Activated CD4-positive, alpha-beta T cell treated with anti-CD3 and anti-CD28 coated beads for 36 hours (primary cell): ENCODE measurements at places on chromosomes 2 and 18.
A peak's percentile ranks its signal among the peaks of the same experiment; 100 is the strongest.

- peak; percentile 79 for DNase-seq
Observed at GRCh38 chr2:86225581-86225980, 26.3 kb downstream of the MRPL35 start.

DNA sequence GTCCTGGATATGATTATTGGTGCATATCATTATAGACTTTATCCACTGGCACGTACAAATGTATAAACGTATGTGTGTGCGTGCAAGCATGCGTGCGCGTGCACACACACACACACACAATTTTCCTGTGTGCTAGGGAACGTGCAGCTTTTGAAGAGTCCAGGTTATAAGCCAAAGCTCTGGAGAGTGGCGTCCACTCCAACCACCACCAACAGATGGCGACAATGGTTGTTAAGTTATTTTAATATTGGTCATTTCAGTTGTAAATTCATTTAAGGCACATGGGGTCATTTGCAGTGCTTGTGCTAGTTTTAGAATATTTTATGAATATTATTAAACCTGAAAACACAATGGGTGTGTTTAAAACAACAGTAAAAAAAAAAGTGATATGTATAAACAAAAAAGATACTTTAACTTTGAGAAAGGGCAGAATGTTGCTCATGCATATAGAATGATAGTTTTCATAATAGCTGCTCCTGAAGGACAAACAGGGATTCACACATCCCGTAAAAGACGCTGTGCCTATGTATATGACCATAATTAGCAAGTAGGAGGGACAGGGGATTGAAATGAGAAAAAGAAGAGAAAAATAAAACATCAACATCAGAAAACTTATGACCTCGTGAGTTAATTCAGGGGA lies 124.2 kb upstream of the ITGB6 start:
- DNase-seq, result peak; percentile 71

DNA sequence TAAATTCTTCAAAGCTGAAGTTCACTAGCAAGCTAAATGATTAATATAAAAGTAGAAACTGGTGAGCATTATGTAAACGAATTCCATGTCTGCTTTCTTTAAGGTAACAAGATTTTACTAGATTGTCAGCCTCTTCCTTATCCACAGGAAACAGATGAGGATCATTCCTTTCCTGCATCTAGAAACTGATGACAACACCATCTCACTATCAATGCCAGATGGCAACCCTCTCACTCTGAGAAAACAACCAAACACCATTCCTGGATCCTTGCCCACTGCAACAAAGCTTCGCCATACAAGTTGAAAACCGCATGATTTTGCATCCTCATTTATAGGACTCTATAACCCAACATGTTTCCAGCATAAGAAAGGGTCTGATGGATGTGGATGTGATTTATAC lies 122.9 kb downstream of the ZNF521 start:
- no peak for DNase-seq

DNA sequence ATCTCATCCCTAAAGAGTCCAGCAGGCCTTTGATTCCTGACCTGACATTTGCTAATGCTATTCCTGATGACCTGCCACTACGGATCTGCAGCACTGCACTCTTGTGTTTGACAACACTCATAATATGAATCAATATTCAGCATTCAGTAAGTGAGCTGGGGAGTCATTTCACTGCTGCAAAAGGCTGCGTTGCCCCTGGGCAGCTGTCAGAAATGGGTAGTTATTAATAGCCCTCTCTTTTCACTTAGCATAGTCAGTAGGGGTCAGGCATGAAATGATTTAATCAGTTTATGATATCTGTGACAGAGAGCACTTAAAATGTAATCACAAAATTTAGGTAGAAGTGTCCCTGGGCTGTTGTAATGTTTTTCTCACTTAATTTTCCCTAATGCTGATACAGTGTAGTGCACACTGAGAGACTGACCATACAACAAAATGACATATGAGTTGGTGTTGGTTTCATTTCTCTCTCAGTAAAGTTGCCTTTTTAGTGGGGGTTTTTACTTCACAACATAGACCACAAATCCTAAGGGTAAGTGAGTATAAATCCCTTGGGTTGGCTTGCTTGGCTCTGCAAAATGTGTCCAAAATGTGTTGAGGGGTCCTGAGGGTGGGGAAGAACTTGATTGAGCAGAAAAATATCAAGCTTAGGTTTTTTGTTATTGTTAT lies 184.8 kb downstream of the CAMKMT start:
- DNase-seq, result no peak

DNA sequence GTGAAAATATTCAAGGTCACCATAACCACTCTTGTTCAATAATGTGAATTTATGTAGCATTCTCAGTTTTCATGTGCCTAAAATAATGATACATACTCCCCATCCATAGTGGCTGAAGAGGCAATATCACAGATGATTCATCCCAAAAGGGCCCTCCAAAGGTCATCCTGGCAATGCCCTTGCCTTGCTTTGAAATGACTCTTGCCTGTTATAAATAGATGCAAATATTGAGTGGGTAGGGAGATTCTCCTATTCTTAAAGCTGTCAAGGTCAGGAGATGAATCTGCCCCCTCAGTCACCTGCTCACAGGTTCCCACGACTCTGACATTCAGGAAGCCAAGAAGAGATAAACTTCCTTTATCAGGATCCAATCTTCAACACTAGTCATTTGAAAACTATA lies 490.5 kb downstream of the TNS1 start:
- DNase-seq, result no peak

GRCh38 chr2:60819155-60819862 lies 62.1 kb upstream of the REL start:
- peak; percentile 92 for DNase-seq

- no peak for DNase-seq
Observed at GRCh38 chr2:102181919-102182635, 4.7 kb upstream of the IL1RL2 start.

DNA sequence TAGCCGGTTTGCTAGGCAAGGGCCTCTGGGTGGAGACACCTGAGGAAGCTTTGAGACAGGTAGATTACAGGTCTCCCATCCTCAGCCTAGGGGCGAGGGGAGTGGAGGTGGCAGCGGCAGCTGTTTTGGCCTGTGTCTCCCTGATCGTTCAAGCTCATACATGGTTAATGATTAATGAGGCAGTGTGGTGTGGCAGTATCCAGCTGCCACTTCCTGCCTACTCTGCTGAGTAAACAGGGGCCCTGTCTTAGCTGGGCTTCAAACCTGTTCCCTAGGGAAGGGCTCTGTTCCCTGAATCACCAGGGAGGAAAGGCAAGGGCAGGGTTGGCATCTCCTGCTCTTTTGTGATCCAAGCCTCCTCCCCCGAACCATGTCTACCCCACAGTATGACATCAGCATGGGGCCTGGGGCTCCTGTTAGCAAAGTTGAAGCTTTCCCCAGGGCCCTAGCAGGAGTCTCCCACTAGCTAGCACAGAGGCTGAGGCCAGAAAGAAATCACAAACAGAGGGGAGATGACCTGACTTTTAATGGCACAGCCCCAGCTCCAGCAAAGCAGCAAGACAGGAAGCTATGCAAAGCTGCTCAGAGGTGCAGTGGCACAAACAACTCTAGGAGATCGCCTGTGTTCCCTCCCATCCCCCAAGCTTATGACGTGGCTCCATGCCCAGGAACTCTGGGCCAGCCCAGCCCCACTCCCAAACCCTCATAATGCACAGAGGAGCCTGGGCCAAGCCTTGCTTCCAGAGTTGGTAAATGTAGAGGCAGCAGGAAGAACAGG lies 3.7 kb upstream of the TUBA4B start:
- peak; percentile 63 for DNase-seq

DNA sequence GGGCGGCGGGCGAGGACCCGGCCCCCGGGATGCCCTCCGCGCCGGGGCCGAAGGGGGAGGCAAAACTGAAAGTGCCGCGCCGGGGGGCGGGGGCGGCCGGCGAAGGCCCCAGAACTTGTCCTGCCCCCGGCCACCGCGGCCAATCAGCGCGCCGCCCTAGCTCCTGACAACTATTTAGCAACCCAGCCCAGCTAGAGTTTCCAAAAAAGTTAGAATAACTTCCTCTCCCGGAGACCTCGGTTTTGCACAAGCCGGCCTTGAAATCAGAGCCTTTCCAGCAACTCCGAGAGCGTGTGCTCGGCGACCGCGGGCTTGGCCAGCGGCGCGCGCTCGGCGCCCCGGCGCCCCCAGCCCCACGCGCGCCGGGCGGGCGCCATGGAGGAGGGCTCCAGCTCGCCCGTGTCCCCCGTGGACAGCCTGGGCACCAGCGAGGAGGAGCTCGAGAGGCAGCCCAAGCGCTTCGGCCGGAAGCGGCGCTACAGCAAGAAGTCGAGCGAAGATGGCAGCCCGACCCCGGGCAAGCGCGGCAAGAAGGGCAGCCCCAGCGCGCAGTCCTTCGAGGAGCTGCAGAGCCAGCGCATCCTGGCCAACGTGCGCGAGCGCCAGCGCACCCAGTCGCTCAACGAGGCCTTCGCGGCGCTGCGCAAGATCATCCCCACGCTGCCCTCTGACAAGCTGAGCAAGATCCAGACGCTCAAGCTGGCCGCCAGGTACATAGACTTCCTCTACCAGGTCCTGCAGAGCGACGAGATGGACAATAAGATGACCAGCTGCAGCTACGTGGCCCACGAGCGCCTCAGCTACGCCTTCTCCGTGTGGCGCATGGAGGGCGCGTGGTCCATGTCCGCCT lies at the start of gene TWIST2:
Gene TWIST2, plus strand, starts transcription at position 245 of the 850 bp plus-strand sequence. Its CDS starts 131 bp downstream, at position 376.
- DNase-seq, result no peak

DNA sequence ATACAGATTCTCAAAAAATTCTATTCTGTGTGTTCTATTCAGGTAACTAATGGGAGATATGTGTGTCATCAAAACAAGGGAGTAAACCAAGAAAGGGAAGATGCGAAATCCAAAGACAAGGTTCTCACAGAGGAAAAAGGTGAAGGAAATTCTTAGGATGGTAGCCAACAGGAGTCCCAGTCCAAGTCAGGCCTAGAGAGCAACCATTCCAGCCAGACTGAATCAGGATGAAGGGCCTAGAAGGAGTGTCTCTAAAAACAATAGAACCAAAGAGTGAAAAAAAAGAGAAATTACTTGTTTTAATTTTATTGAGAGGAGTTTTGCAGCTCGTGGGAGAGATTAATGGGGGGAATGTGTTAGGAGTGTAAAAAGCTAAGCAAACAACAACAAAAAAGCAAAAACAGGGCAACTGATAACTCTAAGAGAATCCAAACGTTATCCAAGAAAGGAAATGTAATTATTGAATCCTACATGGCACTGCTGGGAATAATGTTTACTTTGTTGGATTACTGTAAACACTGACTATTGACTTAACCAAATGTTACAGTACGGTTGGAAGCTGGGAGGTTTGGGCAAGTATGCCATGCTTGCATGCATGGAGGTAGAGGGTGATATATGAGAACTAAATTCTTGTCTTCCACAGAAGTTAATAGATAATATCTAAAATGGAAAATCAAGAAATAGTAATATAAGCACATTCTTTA lies 12.3 kb downstream of the MAP3K20 start:
- no peak for DNase-seq

DNA sequence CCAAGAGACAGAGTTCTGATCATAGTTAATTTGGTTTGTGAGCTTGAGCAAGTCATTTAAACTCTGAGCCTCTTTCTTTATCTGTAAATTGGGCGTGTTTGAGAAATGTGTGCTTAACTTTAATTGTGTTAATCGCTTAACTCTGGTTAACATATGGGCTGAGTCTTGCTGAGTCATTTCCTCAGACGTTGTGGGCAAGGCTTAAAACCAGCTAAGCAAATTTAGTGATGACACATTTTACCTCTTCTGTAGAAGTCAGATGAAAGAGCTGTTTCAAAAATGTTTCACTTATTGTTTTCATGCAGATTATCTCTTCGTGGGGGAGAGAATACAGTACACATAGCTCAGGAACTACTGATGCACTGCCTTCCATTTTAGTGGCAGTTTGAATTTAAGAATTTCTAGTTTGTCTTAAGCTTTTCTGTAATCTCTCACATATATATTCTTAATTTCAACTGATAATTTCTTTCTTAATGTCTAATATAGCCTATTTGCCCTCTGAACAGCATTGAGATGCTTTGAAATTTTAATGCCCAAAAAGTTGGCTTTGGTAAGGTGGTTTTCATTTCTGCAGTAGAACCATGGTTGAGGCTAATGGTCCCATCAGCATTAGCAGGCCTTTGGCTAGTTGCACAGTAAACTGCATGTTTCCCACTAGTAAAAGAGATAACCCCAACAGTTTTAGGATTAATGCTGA lies 34.9 kb downstream of the RAB10 start:
- peak; percentile 73 for DNase-seq

GRCh38 chr2:187250137-187250536 lies 197.9 kb downstream of the CALCRL start:
- no peak for DNase-seq

DNA sequence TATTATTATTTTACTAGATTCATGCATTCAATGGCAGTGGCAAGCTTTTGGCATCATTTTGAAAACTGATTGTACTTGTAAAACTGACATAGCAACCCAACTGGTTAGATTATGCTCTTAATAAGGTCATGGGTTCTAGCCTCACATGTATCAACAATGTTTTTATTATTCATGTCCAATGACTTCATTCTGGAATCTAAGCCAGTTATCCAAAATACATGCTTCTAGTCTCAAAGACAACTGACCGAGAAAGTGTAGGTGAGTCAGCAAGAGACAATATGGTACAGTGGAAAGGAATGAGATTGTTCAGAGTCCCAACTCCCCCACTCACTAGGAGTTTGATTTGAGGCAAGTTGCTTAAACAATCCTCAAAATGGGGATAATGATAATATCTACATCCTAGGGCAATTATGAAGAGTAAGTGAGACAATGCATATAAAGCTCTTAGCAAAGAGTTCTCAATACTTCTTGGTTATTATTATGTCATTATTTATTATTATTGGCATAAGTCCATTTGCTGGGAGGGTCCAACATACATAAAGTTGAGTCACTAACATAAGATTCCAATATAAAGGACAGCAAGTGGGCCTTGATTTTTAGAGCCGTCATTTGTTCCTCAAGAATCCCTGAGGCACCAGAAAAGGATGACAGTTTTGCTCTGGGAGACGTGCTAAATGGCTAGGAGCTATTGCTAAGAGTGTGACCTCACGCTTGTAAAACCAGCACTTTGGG lies 99.4 kb downstream of the NEB start:
- no peak for DNase-seq

DNA sequence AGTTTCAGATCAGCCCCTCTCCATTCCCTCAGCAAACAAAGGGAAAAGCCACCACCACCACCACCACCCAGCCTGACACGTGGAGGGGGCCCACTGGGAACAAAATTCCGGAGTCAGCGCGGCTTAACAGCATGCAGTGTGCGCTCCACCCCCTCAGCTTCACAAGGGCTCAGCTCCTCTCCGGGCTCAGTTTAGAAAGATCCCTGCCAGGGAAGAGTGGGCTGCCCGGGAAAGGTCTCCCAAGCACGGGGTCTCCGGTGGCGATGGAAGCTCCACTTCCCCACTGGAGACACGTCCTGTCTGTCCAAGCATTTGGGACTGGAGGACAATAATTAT lies 55.7 kb downstream of the SNORC start:
- DNase-seq, result no peak

- DNase-seq, result no peak
Observed at GRCh38 chr2:58767828-58768714, 526.9 kb upstream of the FANCL start.

DNA sequence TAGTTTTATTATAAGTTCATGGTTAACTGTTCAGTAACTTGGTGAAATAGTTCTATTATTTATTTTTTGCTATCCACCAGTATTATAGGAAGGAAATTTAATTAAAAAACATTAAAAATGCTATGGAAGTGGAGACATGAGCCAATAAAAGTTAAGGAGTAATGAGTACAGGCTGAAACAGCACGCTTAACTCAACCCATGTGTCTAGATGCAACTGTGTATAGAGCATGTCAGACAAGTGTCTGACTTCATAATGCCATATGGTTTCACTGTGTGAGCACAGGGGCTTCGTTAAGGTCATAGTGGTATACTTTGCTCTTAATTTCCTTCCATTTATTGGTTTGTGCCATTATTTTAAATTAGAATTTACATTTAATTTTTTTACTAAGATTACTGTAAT lies 566.8 kb upstream of the NRP2 start:
- DNase-seq, result no peak

- no peak for DNase-seq
Observed at GRCh38 chr18:44744161-44745121, 63.8 kb downstream of the SETBP1 start.
